ENCODE measurements at places on chromosomes 12 and 14.
A peak's percentile ranks its signal among the peaks of the same experiment; 100 is the strongest.

- DNase-seq: no peak
Measured at GRCh38 chr12:46560874-46561273, 188.3 kb upstream of the SLC38A2 start.

DNA sequence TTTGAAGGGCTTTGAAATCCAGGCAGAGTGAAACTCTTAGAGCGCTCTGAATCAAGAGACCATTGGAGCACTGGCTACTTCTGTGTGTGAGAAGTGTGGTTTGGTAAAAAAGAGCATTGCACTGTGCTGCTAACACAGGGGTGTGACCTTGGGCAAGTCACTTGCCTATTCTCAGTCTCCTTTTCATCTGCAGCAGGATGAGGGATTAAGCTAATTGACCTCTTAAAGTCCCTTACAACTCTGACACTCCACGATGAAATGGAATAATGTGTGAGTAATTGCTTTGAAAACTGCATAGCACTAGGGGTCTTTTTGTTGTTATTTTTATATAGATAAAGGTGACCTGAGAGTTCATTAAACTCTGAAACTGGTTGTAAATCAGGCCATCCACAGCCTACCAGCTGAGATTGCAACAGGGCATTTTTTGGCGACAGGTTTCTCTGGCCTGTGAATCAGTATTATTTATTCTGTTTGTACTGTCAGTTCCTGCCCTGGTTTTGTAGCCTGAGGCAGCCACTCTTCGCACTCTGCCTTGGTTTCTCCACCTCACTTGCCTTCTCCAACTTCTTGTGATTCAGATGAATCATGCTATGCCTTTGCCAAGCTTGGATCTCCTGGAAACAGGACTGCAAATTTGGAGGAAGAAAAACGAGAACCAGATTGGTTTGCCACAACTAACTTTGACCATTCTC lies 159.9 kb upstream of the PARP11 start:
- DNase-seq: no peak

GRCh38 chr14:59422069-59422881 lies 42.9 kb downstream of the GPR135 start:
- DNase-seq: no peak

DNA sequence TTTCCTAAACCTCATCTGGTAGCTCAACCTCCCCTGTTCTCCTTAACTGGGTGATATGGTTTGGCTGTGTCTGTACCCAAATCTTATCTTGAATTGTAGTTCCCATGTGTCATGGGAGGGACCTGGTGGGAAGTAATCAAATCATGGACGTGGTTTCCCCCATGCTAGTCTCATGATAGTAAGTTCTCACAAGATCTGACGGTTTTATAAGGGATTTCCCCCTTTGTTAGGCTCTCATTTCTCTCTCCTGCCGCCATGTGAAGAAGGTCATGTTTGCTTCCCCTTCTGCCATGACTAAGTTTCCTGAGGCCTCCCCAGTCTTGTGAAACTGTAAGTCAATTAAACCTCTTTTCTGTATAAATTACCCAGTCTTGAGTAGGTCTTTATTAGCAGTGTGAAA lies 19.5 kb downstream of the COX16 start:
- DNase-seq: no peak

DNA sequence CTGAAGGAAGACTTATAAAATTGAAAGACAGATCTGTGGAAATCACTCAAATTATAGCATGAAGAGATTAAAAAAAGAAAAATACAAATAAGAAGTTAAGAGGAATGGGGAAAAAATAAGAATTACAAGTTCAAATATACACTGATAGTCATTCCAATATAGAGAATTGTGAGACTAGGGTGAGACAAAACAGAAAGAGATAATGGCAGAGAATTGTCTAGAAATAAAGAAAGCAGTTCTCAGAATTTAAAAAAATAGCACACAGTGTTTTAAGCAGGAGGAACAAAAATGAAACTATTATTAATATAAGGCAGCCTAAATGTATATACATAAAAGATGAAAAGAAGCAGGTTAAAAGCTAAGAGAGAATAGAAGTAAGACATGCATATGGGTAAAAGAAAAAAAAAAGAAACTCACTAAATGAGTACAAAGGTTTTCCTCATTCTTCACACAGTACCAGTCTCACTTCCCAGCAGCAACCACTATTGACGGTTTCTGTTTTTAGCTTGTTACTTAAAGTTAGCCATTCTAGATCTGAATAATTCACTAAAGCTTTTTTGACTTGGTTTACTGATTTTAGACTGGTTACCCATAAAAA lies 31.1 kb downstream of the SLC38A4 start:
- no peak for DNase-seq

GRCh38 chr12:69437073-69437472 lies 33.1 kb upstream of the FRS2 start:
- DNase-seq: no peak

DNA sequence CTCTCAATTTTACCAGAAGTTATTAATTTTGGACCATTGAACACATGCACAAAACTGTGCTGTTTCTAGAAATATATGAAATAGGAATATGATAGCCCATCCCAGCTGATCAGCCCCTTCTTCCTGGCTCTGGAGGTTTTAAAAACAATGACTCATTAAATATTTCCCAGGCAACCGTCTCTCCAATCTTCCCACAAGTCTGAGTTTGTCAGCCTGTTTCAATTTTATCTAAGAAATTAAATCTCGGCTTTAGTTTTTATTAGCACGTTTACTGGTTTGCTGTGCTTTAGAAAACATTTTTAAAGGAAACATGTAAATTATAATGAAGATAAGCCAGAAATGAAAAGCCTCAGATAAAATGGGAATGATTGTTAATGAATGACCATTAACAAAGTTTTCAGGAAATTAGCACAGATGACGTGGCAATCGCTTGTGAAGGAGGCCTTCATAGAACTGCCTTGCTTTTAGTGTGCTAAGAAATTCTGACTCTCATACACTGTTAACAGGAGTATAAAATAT lies 89.3 kb upstream of the RAP1B start:
- DNase-seq: peak; percentile 91

DNA sequence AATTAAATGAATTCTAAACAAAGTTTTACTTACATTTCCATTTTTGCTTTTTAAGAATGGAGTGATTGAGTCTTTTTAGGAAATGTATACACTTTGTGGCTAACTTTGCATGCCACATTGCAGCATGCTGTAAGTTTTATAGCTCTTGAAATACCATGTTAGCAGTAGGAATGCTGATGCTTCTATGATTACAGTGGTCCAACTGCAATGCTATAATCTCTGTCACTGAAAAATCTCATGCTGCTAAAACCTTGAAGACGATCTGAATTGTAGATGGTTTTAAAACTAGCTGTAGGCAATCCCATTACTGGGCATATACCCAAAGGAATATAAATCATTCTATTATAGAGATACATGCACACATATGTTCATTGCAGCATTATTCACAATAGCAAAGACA lies 127.6 kb downstream of the WIF1 start:
- no peak for DNase-seq

DNA sequence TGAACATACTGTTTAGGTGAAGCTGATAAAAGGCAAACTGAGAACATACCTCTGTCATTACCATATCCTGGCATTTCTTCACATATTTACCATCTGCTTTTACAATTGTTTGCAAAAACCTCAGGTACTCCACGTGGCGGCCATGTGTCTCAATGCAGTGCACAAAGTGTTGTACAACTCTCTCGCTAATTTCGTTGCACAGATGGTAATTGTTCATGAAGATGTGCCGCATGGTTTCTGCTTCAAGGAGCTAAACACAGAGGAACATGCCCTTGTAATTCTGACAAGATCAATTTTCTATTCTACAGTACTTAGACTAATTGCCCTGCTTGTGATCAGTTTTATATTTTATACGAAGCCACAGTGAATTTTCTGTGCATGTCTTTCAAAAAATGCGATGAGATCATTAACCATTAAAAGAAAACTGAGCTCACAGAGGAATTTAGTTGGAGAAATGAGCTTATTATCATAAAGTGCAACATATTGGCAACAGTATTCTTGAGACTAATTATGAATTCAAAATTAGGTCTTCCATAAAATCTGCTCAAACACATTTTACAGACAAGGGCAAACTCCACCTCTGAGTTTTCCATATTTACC lies 233.8 kb downstream of the ITPR2 start:
- DNase-seq: no peak

- DNase-seq: no peak
Measured at GRCh38 chr12:121397521-121397920, 2.4 kb upstream of the RNF34 start.

- DNase-seq: no peak
Measured at GRCh38 chr14:67582061-67582460, 18.0 kb downstream of the PIGH start.

DNA sequence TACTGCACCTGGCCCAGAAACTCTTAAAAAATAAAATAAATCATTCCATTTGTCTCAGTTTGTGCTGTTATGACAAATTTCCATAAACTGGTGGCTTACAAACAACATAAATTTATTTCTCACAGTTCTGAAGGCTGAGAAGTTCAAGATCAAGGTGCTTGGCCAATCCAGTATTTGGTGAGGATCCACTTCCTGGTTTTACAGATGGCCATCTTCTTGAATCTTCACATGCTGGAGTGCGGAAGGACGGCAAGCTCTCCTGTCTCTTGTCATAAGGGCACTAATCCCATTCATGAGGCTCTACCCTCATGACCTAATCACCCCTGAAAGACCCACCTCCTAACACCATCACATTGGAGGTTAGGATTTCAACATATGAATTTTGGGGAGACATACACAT lies 29.9 kb upstream of the MYBPC1 start:
- DNase-seq: peak; percentile 20

DNA sequence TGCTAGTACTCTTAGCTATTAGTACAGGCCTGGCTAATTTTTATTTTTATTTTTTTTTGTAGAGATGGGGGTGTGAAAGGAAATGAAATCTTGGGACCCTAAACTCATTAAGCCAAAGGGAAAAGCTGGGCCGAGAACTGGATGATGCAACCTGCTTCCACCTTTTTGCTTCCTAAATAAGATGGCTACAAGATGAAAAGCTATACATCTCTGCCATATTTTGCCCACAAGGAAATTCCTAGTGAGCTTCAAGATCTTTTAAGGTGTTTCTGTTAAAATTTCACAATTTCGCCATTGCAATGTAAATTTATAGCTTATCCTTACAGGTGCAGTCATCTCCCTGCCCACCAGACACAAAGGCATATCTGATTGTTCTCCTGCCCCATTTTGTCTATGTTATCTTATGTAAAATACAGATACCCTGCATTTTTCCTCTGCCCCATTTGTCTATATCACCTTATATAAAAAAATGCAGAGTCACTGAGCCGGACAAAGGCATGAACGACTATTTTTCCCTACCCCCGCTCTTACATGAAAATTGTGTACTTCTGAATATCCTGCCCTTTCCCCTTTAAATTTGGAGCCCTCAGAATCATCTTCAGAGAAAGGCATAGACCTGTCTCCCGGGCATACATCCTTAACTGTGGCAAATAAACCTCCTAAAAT lies 112.0 kb upstream of the SLC38A2 start:
- DNase-seq: no peak

- DNase-seq: no peak
Measured at GRCh38 chr12:123070267-123071081, 80.4 kb downstream of the PITPNM2 start.

DNA sequence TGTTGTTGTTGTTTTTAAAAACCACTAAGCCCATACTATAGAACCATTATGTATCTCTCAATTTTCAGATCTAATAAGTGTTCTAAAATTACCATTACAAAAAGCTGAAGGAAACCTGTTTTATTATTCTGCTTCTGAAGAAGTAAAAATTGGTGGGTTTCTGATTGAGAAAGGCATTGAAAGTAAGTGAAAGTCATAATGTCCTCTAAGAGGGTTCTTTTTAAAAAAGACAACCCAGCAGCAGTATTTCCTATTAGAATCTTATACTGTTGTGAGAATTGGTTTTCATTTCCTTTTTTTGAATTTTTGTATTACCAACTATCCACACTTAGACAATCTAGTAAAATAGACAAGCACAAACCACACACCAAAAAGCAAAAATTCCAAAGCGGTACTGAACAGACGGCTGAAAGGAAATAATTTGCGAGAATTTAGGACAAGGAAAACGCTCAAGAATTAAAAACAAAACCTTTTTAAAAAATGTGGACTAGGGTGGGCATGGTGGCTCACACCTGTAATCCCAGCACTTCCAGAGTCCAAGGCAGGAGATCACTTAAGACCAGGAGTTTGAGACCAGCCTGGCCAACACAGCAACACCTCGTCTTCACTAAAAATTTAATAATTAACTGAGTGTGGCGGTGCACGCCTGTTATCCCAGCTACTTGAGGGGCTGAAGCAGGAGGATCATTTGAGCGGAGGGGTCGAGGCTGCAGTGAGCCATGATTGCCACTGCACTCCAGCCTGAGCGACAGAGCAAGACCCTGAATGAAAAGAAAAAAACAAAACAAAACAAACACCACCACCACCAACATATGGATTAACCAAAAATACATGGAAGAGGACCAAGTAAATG lies 66.7 kb upstream of the AP4S1 start:
- DNase-seq: no peak

GRCh38 chr14:93299866-93300265 lies 33.0 kb downstream of the BTBD7 start:
- DNase-seq: peak; percentile 35

GRCh38 chr14:71714225-71714624 lies 218.0 kb upstream of the RGS6 start:
- DNase-seq: peak; percentile 91

GRCh38 chr12:87931812-87932211 lies 97.4 kb downstream of the C12orf50 start:
- DNase-seq: peak; percentile 52

GRCh38 chr14:101183376-101184103 lies 280.0 kb upstream of the RTL1 start:
- peak; percentile 11 for DNase-seq

DNA sequence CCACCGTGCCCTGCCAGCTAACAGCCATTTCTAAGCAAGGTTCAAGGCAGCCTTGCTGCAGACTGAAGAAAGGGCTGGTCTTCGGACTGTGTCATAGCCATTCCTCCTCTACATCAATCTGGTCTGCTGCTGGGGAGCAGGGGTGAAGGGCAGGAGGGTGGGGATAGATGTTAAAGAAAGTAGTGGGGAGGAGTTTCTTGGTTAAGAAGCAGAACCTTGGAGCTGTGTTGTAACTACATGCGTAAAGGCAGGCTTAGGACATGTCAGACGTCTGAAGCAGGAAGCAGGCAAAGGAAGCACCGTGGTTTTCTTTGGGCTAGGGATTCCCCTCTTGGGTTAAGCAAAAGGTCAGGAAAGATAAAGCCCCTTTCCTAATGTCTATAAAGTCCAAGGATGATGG lies 18.1 kb upstream of the NEK9 start:
- DNase-seq: peak; percentile 79

Measured in choroid plexus epithelial cell (primary cell).